GM18507 (cell line): ENCODE measurements at places on chromosomes 1 and 21.

DNA sequence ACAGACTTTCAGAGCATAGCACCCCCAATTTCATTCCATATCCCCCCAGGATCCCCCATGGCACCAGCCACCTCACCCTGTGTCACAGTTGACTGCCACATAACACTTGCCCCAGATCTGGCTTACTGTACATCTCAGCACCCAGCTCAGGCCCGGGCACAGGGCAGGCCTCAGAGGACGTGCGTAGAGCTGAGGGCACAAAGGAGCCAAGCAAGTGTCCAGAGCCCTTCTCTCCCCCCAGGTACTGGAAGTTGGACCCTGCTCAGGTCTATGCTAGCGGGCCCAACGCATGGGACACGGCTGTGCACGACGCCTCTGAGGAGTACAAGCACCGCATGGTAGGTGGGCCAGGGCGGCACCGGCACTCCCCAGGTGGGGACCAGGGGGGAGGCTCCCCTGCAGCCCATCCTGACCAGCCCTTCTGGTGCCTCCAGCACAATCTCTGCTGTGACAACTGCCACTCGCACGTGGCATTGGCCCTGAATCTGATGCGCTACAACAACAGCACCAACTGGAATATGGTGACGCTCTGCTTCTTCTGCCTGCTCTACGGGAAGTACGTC lies 8.0 kb upstream of the SYTL1 start:
- DNase-seq: no peak

- no peak for DNase-seq
Measured at GRCh38 chr1:213041443-213041842, 9.6 kb upstream of the RPS6KC1 start.

GRCh38 chr1:63691701-63692425 lies 82.0 kb upstream of the ROR1 start:
- no peak for DNase-seq

GRCh38 chr1:172450524-172450885 lies 6.6 kb upstream of the PIGC start:
- no peak for DNase-seq

GRCh38 chr1:193457676-193458075 lies 271.3 kb upstream of the B3GALT2 start:
- DNase-seq: no peak

- DNase-seq: no peak
Measured at GRCh38 chr1:62382658-62382955, 54.2 kb upstream of the USP1 start.

GRCh38 chr1:33280091-33280661 lies 23.9 kb downstream of the ZNF362 start:
- no peak for DNase-seq

GRCh38 chr1:98048244-98048643 lies 127.4 kb upstream of the DPYD start:
- no peak for DNase-seq

DNA sequence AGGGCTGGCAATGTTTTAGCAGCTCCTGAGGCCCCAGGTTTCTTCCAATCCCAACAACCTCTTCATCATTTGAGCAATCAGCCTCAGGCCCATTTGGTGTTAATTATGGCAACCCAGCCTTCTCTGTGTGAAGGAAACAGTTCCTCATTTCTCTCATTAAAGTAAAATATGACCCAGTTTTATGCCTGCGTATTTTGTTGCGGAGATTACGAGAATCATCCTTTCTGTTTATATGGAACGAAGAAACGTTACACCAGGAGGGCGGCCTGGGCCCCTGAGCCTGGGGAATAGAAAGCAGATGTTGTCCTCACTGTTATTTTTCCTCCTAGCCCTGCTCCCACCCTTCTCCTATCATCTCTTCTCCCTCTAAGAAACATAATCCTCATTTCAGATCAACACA lies 332.2 kb upstream of the USP24 start:
- no peak for DNase-seq

DNA sequence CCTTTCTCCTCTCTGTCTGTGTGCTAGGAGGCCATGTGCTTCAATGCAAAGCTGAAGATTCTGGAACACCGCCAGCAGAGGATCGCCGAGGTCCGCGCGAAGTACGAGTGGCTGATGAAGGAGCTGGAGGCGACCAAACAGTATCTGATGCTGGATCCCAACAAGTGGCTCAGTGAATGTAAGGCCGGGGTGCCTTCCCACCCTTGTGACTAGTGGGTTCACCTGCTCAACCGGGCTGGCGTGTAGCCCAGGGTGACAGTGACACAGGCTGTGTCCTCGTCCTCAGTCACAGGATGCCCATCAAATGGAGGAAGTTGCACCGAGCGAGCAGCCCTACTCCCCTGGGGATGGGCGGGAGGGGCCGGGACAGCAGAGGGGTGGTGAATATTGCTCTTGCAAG lies 544.1 kb downstream of the KIF26B start:
- DNase-seq: no peak

DNA sequence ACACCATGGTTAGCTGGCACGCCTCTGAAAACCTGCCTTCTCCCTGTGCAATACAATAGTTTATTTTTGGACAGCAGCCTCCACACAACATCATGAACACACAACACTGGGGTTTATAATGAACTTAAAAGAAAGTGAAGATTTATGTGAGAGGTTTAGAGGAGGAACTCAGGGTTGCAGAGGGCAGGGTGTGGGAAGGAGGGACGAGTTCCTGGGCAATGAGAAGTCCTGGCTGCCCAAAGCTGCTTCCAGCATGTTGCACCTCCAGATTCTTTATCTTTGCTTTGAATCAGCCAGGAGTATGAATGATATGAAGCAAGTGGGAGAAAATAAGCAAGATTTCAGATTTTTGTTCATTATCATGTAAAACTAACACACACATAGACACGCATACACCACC lies 11.3 kb upstream of the LRRC8D start:
- DNase-seq: no peak

- DNase-seq: no peak
Measured at GRCh38 chr1:75292013-75292412, 157.8 kb downstream of the LHX8 start.

DNA sequence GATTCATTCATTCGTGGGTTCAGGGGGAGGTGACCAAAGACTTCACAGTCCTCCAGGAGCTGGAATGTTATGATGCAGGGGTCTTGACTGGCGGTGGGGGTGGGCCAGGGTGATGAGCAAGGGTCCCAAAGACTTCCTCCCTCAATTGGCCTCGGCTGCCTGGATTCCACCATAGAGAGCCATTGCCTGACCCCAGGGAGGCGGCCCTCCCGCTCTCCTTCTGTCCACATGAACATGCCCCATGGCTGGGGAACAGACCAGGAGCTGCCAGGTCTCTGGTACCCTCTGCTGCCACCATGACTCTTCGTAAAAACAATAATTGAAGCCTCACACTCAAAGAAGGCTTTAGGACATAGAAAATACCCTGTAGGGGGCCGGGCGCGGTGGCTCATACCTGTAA lies 102.5 kb upstream of the CASZ1 start:
- DNase-seq: no peak

DNA sequence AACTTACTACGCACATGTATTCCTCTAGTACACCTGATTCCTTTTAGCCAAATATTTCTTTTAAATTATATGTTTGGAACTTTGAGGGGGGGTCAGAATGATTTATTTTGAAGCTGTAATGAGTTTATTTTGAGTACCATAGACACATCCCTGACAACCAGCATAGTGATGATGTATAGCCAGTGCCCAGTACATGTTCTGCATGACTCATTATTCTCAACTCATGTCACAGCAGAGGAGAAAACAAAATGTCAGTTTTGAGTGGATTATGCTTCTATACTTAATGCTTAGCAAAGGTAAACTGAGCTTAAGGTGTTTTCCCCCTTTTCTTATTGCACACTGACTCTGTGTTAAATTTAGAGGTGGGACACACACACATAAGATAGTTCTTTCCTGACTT lies 22.4 kb upstream of the LEPR start:
- DNase-seq: no peak

DNA sequence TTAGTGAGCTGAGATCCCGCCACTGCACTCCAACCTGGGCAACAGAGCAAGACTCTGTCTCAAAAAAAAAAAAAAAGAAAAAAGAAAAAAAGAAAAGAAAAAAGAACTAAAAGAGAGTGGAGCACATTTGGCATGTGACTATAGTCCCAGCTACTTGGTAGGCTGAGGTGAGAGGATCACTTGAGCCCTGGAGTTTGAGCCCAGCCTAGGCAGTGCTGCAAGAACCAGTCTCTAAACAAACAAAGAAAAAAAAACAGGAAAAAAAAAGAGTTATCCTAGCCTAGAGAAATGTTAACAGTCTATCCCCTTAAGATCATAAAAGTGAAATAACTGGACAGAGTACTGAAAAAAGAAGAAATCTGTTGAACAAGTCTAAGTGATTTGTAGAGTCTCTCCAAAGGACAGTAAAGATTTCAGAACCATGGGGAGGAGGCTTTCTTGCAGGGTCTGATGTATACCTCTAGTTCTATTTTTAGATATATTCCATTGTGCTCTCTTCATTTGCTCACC lies 4.5 kb upstream of the PRDX1 start:
- DNase-seq: no peak

DNA sequence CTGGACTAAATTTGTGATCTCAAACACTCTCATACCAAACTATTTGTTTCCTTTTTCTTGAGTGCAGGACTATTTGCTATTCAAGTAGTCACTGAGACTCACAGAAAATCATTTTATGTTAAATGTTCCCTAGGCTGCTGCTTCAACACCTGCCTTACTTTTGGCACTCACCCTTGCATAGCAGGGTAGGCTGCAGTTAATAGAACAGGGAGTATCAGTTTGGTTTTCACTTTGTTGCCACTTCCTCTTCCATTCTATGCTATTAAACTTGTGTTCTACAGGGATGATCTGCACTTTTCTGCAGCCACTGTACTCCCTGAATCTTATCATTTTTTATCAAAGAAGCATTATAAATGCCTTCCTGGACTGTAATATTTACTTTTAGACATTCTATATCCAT lies 148.7 kb upstream of the PRMT6 start:
- no peak for DNase-seq

- no peak for DNase-seq
Measured at GRCh38 chr21:45098867-45099266, 24.5 kb downstream of the ADARB1 start.

DNA sequence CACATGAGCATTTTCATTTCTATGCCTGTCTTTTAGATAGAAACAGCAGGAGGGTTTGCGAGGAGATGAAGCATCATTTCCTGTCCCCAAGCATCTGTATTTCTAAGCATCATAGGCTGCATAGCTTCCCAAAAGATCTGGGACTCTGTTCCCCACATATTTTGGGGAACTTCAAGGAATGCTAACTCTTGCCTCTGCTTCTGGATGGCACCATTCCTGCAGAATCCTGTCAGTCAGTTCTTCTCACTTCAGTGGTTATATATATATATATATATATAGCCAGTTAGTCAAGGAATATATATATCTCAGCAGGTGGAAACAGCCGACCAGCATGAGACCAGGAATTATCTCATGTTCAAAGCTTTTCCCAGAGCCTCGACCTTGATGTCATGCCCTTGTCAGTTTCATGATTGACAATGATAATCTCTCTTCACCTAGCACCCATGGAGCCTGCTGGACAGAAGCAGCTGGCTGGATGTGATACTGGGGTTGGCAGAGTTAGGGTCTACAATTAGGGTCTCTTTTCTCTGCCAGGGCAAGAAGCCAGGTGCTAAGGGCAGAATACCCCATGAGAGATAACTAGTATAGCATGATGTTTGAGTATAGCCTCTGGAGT lies 2.4 kb downstream of the PFKFB2 start:
- DNase-seq: no peak

DNA sequence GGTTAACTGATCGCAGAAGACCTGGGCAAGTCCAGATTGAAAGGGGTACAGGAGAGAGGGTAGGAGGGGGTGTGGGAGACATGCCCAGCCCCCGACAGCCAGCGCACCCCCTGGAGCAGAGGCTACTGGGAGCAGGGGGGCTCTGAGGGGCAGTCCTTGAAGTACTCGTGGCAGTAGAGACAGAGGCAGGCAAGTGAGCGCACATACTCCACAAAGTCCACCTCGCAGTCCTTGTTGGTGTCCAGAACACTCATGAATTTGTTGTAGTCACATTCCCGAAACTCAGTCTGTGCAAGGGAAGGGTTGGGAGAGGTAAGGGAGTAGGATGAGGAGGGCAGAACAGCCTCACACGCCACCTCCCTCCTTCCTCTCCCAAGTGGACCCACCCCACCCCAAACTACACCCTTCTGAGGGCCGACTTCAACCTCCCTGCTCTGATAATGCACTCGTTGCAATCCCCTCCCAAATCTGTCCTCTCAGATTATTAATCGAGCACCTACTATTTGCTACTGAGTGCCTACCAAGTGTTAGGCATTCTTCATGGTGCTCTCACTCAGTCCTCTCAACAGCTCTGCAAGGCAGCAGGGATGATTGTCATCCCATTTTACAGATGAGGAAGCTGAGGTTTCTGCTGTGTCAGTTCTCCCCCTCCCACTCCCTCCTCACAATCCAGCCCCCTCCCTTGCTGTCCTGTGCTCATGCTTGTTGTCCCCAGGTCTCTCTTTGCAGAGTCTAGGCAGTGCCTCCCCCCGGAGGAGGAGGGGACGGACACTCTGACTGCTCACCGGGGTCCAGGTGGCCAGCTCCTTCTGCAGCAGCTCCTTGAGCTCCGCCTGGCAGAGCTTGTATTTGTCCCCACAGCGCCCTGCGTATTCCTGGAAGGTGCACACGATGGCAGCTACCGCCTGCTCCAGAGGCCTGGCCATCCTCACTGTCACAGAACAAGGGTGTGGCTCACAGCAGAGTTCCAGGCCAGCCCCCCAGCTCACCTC lies 1.2 kb downstream of the S100A3 start:
- no peak for DNase-seq

- DNase-seq: no peak
Measured at GRCh38 chr1:27872059-27872801, at the start of gene THEMIS2. Gene THEMIS2 (plus strand): TSS chr1:27872544. CDS start chr1:27872572, 28 bp downstream.

DNA sequence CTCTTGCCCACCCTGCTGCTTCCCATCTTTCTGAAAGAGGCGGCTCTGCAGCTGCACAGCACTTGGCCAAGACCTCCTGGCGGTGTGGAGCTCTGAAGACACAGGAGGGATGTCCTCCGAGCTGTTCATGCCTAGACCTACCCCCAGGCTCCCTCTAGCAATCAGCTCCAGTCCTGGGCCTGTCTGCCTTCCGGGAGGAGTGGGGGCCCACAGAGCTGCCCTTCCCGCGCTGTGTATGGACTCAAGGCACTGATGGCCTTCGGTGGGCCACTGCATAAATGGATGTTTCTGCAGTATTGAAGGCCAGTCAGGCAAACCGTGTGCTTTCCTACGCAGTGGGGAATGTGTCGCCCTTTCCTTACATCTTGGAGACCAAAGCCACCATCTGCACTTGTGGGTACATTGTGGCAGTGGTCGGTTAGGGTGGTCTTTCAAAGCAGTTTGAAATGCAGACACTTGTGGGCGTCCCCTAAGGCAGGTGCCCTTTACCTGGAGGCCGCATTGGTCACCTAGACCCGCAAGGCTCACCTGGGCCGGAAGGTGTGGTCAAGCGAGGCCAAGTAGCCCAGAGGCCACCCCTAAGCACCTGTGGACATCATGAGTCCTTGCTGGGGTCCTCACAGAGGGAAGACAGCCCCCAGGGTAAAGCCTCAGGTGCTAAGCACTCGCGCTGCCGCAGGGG lies 912 bp upstream of the PKNOX1 start:
- DNase-seq: peak; percentile 46

DNA sequence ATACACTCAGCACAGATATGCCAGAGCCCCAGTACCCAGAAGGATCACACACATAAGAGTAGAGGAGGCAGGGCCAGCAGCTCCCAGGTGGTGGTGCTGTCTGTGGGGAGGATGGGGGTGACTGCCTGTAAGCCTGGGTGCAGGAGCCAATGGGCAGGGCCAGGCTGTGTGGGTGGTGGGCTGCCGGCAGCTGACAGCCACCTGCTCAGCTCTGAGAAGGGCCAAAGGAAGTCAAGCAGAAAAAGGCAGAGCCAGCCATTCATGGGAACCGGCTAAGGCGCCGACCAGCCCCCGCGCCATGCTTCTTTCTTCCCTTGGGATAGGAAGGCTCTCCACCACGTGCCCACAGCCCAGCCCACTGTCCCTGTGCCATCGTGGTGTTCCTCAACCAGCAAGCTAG lies 14.1 kb downstream of the PIK3C2B start:
- no peak for DNase-seq
